ENCODE measurements at places on chromosomes 7 and 10.
A peak's percentile ranks its signal among the peaks of the same experiment; 100 is the strongest.

GRCh38 chr7:46512891-46513413 is 591.9 kb upstream of the IGFBP3 start:
- DNase-seq = peak; percentile 77

DNA sequence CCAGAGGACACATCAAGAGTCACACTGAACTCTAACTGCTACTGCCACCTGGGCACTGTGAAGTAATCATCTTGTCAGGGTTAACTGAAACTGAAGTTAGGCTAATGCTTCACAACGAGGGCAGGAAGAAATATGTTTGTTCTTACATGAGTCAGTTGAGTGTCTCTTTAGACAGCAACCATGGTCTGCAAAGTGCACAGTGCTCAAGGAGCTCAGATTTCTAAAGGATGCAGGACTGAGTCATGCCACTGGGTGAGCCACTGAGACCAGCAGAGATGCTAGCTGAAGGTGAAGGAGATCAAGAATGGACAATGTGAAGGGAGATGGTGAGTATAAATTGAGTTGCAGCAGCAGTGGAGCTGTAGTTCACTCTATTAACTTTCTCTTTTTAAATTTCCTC is 76.0 kb upstream of the CTTNBP2 start:
- no peak for DNase-seq

DNA sequence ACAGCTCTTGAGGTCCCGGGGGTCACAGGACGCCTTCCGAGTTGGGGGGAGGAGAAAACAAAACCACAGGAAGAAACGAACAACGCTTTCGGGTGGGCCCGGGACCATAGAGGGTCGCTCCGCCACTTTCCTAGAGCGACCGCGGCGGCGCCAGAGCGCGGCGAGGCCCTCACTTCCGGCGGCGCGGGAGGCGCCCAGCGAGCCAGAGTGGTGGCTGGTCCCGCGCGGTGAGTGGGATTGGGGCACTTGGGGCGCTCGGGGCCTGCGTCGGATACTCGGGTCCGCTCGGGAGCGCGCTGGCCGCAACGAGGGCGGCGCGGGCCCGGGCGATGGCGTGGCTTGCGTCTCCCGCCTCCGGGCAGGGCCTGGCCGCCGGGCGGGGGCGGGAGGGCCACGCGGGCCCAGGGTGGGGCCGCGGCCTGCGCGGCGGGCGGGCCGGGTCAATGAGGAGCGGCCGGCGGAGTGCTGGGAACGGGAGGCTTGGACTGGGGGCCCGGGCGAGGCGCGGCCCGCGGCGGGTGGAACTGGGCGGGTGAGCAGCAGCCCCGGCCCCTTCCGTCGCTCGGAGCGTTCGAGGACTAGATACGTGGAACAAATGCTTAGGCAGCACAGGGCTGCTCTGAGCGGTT is at the start of gene ZNF22:
ZNF22 (plus strand) TSS at position 172 of the 629 bp plus-strand sequence. CDS start 2,446 bp downstream, outside the sequence.
- DNase-seq = peak; percentile 56

DNA sequence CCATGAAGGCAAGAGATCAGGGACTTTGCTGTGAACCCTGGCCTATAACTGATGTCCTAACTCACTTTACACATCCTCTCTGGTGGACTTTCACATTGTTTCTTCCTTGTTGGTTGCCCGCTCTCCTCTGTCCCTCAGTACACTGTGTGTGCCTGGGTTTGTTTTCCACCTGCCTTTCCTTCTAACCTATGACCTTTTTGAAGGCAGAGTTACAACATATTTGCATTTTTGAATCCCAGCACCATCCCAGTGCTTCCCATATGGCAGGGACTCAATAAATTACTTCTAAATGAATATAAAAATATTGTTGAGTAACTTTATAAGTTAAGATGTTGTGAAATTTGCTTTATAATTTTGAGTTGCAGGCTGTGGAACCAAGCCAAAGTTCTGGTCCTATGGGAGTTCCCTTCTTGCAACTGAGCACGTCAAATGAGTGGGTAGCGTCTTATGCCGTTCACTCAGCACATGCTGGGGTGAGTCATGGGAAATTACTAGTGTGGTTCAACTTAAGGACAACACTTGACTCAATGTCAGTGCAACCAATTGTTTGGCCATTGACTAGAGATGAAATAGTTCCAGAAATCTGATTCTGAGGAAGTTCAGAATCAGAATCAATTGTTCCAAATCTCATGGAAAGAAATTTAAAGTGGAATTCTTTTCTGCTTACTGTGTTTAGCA is 250.9 kb downstream of the TWIST1 start:
- DNase-seq = peak; percentile 97

GRCh38 chr10:110498087-110498981 is 627 bp downstream of the DUSP5 start:
- DNase-seq = peak; percentile 68

DNA sequence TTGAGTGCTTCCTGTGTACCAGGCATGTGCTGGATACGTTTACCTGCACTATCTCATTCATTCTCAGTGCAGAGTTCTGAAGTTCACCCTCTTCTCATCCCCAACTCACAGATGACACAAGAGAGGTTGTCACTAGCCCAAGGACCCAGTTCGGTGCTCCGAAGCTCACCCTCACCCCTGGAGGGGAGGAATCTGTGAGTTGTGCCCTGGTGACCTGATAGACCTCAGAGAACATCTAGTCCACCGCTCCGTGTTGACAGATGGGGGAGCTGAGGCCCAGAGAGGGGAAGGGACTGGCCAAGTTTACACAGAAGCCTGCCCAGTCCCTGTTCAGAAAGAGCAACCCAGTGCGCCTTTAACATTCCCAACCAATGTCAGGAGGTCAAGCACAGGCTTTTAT is 44.8 kb upstream of the EMX2 start:
- no peak for DNase-seq

- peak; percentile 11 for DNase-seq
Observed at GRCh38 chr10:122078965-122079795, 90.2 kb downstream of the TACC2 start.
